ENCODE measurements at places on chromosomes 1 and 21. TPM values are rescaled to one million over a fixed set of nuclear protein-coding genes. Genes with fewer than 3 reads are reported as not detected.

DNA sequence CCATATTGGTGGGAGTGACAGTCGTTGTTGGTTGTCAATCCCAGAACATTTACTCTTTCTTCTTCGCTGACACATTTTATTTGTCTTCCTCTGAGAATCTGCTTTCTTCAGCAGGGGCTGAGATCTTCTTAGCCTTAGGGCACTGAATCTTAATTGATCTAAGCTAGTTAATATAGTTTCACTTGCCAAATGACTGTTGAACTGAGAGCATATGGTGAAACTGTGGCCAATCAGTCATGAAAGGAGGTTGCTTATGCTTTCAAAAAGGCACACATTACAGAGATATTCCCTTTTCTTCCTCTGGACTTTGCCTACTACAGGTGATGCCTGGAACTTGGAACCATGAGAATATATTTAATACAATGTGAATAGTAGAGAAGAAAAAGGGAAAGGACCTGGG, 60.0 kb upstream of the KIAA0040 start:
- DNase-seq = no peak

DNA sequence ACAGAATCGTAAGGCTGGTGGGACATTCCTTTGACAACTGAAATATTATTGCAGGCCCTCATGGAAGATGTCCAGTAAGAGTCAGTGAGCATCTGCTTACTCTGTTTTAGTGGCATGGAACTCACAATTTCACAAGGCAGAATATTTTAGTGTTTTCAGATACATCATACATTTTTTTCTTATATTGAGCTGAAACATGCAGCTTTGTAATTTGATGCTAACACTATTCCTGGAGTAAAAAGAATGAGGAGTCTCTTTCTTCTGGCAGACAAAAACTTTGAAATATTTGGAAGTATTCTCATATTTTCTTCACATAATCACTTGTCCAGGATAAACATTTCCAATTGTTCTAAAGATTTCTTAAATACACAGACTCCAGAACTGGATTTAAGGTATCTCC, 17.7 kb downstream of the CLDN17 start:
- DNase-seq = no peak

Gene C1orf141
- 11.4 TPM for total RNA-seq

Gene BEST4
- 1.4 TPM for total RNA-seq

Gene RUNX3
- total RNA-seq = 1.7 TPM

Gene C1orf94
- total RNA-seq = not detected

All from lung (tissue), 17 donors.